ENCODE measurements at places on chromosomes 2 and 18.

DNA sequence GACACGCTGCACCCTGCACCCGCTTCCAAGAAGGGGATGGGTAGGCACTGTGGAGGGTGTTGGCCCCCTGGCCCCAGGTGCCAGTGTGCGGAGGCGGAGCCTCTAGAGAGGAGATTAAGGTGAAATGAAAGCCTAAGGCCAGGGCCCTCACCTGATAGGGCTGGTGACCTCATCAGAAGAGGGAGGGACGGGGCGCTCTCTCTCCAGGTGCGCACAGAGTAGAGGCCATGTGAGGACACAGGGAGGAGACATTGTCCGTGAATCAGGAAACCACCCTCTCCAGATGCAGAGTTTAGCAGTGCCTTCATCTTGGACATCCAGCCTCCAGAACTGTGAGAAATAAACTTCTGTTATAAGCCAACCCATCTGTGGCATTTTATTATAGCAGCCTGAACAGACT, 62.3 kb downstream of the PSMG2 start:
- no peak for DNase-seq

DNA sequence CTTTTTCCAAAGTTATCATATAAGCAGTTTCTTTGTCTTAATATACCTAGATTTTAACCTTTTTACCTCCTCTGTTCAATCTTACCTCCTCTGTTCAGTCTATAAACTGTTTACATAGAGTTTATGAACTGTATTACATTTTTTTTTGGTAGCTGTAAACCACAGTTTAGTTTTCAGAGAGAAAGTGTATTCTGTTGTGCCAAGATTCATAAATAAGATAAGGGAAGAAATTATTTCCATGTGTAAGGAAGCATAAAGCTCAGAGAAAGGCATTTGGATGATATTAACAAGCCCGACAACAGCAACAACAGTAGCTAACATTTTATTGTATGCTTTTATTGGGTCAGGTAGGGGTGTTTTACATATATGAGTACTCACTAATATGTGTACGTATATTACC, 71.2 kb downstream of the ACVR2A start:
- DNase-seq = no peak

- DNase-seq = no peak
Observed at GRCh38 chr2:188974164-188974563, at the start of gene COL3A1. COL3A1 (plus strand) TSS chr2:188974373; CDS start chr2:188974490, 117 bp downstream.

DNA sequence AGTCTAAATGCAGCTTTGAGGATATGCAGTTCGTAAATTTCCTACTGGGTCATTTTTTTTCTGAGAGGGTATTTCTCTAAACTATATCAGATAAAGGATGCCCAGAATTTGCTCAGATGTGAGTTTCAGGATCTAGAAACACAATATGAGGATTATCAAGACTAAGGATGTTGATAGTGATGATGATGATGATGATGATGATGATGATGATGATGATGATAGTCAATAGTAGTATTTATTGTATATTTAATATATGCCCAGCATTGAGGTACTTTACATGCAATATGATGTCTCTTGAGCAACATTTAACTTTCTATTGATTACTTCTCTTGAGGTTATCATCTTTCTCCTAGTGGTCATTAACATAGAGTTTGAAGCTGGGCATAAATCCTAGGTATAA, 222.1 kb upstream of the NRP2 start:
- no peak for DNase-seq

GRCh38 chr2:1664076-1664605, 80.2 kb downstream of the PXDN start:
- DNase-seq = no peak

All from stimulated activated CD4-positive, alpha-beta T cell treated with anti-CD3 and anti-CD28 coated beads, Interleukin-15, amount 100 ng/mL, for 1 hour (primary cell).